ENCODE measurements at places on chromosomes 12 and 14.

DNA sequence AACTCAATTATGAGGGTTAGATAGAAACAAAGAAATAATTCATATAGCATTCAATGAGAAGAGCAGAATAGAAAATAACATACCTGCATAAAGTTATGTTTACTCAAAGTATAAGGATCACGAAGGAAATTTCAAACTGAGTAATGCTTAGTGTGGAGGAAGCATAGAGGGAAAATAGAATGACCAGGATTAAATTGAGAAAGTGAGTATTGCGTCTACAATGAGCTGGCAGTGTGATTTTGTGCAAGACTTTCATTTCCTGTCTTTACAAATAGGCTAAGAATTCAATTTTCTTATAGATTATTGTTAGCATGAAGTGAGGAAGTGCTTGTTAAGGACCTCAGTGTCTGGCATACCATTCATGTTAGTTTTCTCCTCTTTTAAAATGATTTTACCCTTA, 12.0 kb downstream of the ADGRD1 start:
- DNase-seq: no peak

- peak; percentile 9 for DNase-seq
Observed at GRCh38 chr12:62438098-62438692, 28.4 kb upstream of the MON2 start.

DNA sequence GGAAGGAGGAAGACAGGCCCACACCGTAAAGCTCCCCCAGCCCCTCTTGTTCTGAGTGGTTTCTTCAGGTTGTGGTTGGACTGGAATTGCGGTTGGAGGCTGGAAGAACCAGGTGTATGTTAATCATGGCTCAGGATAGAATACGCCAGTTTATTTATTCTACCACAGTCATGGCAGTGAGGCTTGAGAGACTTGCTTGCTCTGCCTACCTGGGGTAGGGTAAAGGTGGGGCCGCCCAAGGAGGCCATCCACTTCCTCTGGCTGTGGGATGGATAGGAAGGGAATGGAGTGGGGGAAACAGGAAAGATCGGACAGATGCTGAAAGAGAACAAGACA, 8.1 kb downstream of the SHMT2 start:
- DNase-seq: no peak

- DNase-seq: no peak
Observed at GRCh38 chr14:80116157-80116556, 95.1 kb downstream of the DIO2 start.

DNA sequence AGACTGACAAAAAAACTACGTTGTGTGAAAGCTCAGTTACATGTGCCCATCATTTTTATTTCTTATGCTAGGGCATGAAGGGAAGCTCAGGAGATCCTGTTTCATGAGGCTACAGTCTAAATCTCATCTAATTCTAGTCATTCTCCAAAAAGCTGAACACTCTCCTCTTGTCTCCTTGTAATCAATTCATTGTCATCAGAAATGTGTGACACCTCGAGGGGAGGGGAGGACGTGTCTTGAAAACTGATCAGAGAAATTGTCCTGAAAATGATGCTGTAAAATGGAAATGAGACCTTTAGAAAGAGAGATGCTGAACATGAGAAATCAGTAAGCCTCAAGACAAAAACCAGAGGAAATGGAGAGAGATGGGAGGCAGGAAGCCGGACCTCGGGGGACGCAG, 103.4 kb downstream of the DAD1 start:
- DNase-seq: no peak

- no peak for DNase-seq
Observed at GRCh38 chr12:55659486-55660385, 23.0 kb downstream of the OR10P1 start.

DNA sequence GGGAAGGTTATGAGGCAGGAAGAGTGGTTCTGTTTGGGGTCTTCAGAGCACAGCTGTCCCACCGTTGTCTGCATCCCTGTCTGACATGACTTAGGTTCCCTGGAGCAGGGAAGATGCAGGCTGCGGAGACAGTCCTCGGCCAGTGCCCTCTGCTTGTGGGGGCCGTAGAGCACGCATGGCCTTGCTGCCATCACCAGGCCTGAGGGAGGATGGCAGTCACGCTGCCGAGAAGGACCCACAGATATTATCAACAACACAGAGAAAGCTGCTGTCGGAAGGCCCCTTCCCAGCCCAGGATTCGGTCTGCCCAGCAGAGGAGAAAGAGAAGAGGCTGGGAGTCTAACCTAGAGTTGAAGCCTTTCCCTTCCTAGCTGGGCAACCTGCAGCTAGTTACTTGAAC, 35.0 kb downstream of the ERH start:
- DNase-seq: no peak

DNA sequence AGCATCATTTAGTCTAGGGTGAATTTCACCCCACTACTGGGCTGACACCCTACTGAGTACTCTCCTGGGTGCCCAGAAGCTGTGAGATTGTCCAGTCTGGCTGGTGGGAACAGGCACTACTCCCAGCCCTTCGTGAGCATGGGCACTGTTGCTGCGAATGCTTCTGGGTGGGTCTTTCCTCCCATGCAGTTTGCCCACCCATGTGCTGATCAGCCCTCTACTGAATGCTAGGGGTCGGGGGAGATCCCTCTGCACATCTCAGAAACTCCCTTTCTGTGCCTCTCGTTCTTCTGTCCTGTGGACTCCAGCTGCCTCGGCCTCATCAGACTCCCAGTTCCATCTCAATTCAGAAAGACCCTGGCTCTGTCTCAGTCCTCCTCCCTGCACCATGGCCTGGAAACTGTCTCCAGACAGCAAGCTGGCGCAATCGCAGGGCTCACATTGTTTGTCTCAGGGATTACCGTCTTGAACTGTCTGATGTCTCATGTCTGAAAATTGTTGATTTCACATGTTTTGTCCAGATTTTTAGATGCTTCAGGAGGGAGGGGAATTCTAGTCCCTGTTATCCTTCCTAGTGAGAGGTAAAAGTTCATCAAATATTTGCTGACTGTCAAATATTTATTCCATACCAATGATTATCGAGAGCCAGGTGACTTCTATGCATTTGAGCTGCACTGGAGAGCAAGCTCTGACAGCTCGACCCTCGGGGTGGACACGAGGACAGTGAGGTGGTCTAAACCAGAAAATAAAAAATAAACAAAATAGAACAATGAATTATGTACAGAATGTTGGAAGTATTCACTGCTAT, 316.6 kb upstream of the RTL1 start:
- no peak for DNase-seq

DNA sequence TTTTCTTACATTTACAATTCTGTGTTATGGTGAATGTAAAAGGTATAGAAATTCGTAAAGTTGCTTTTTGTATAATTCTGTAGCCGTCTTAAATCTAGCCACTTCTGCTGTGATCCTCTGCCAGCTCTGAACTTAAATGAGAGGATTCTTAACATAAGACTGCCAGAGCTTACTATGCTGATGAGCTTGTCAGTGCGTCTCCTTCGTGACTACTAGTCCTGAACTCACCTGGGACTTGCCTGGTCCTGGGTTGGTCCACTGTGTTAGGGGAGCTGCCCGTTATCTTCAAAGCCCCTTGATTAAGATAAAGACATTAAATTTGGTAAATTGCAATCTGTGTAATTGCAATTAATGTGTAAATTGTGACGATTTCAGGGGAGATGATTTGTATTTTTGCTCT, 44.7 kb downstream of the UNC79 start:
- no peak for DNase-seq

DNA sequence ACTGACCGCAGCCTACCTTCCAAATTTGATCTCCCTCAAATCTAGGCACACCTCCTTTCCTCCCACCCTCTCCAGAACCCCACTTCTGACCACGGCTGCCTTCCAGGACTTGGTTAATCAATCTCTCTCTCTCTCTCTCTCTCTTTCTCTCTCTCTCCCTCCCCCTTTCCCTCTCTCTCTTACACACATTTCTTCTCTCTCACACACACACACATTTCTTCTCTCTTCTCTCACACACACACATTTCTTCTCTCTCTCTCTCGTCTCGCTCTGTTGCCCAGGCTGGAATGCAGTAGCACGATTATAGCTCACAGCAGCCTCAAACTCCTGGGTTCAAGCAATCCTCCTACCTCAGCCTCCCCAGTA, 521 bp upstream of the GMFB start:
- no peak for DNase-seq

DNA sequence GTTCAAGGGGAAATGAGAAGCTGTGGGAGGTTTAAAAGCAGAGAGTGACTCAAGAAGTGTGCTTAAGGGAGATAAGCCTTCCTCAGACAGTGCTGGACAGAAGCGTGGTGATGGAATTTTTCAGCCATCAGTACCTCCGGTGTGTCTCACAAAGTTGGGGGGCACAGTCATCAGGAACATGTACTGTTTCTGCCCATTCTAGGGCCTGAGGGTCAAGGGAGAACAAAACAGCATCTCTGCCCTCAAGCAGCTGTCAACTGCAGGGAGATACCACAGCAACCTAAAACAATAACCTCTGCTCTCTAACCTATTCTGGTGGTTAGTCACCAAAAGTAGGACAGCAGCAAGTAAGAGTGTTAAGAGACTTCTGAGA, 2.0 kb upstream of the STON2 start:
- no peak for DNase-seq

DNA sequence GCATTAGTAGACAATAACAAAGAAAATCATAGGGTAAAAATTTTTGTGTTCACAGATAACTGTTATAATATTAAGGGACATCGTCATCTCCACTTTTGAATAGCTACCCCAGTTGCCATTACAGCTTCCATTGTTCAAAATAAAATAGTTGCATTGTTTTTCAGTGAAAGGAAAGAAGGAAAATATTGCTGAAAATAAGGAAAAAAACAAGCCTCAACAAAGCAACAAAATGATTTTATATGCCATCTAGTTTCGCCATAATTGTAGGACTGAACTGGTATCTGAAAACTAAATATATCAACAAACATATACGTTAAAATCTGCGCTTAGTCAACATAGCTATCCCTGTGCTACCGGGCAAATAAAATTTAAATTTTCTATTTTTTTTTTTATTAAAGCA, 3.3 kb downstream of the CDK17 start:
- no peak for DNase-seq

DNA sequence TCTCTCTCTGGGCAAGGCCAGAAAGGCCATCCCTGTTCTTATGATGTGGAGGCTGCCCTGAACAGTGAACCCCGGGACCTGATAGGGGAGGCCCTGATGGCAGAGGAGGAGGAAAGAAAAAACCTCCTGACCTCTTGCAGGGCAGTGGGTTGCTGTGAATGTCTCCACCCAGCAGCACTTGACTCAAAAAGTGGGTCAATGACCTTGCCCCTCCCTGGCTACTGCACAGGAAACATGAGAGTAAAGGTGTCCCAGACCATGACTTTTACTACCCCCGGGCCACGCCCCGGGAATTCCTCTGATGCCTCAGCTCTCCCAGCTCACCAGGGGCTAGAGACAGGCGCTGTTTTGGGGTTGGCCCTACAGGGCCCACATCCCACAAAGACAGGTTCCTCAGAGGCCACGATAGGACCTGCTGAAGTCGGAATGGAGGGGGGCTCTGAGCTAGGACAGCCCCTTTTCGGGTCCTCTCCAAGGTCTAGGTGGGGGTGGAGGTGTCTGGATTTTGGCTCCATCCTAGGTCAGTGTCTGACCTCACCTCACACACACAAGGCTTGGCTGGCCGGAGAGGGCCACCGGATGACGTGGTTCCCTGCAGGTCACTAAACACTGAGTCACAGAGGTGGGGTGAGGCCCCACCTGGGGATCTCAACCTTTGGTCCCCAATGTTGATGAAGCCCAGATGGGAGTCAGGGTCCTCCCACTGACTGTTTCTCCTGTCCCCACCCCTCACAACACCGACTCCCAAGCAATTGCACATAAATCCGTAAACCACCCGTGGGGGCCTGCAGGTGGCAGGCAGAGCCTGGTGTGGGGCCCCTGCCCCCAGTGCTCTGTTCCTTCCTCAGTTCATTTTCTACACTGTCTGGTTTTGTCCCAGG, 1.6 kb downstream of the RHOF start:
- no peak for DNase-seq

DNA sequence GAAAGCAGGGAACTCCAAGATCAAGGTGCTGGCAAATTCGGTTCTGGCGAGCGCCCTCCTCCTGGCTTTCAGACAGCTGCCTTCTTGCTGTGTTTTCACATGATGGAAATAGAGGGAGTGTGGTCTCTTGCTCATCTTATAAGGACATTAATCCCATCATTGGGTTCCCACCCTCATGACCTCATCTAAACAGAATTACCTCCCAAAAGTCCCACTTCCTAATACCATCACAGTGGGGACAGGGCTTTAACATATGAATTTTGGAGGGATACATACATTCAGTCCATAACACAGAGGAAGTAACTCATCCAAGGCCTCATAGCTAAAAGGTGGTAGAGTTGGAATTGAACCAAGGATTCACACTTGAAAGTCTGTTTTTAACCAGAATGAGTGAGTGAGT, 28.6 kb downstream of the DYRK2 start:
- DNase-seq: no peak

GRCh38 chr12:89949457-89950195, 241.0 kb upstream of the ATP2B1 start:
- no peak for DNase-seq

GRCh38 chr12:33605757-33606156, 166.1 kb upstream of the SYT10 start:
- no peak for DNase-seq

- no peak for DNase-seq
Observed at GRCh38 chr14:68544081-68544892, 248.6 kb downstream of the ZFP36L1 start.

DNA sequence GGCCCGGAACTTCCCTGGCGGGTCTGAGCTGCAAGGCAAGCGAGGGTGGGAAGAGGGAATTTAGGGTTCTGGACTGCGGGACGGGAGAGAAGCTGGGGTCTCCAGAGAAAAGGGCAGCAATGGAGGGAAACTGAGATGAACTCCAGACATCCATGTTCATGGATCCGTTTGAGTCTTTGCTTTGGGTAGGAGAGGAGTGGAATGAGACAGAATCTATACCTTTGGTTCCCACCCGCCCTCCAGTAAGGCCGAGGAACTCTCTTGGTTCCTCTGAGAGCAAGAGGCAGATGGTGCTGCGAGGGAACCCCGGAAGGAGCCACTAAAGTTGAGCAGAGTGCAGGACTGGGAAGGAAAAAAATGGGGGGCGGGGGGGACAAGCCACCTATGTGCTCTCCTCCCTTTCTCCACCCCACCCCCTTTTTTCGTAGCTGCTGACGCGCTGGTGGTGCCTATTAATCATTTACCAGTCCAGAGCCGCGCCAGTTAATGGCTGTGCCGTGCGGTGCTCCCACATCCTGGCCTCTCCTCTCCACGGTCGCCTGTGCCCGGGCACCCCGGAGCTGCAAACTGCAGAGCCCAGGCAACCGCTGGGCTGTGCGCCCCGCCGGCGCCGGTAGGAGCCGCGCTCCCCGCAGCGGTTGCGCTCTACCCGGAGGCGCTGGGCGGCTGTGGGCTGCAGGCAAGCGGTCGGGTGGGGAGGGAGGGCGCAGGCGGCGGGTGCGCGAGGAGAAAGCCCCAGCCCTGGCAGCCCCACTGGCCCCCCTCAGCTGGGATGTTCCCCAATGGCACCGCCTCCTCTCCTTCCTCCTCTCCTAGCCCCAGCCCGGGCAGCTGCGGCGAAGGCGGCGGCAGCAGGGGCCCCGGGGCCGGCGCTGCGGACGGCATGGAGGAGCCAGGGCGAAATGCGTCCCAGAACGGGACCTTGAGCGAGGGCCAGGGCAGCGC, 1.2 kb downstream of the SSTR1 start:
- DNase-seq: no peak
